Mucosa of descending colon (tissue), 3 donors: ENCODE measurements at places on chromosomes 13 and 19.

GRCh38 chr13:22235285-22235949 lies 564.5 kb downstream of the FGF9 start:
- DNase-seq, result no peak

GRCh38 chr19:45147835-45148676 lies 12.7 kb downstream of the NKPD1 start:
- DNase-seq, result no peak

DNA sequence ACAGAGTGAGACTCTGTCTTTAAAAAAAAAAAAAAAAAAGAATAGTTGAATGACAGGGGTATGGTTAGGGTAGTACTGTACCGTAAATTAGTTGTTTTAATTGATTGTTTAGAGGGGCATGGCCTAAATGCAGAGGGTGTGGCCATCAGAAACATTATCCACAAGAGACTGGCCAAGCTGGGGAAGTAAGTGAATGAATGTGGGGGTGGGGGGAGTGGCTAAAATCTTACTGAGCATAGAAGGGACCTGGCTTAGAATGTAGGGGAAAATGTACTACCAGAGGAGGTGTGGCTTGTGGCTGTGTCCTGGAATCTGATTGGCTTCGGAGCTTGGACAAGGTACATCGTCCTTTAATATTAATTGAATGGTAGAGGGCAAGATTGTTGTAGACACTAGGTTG lies 3.8 kb downstream of the BCL2L12 start:
- no peak for DNase-seq

DNA sequence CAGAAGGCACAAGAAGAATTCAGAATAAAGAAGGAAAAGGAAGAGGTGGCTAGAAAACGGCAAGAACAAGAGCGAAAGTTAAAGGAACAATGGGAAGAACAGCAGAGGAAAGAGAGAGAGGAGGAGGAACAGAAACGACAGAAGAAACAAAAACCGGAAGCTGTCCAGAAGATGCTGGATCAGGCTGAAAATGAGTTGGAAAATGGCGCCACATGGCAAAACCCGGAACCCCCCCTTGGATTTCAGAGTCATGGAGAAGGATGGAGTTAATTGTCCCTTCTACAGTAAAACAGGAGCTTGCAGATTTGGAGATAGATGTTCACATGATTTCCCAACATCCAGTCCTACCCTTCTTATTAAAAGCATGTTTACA lies 6.7 kb downstream of the CD209 start:
- no peak for DNase-seq

DNA sequence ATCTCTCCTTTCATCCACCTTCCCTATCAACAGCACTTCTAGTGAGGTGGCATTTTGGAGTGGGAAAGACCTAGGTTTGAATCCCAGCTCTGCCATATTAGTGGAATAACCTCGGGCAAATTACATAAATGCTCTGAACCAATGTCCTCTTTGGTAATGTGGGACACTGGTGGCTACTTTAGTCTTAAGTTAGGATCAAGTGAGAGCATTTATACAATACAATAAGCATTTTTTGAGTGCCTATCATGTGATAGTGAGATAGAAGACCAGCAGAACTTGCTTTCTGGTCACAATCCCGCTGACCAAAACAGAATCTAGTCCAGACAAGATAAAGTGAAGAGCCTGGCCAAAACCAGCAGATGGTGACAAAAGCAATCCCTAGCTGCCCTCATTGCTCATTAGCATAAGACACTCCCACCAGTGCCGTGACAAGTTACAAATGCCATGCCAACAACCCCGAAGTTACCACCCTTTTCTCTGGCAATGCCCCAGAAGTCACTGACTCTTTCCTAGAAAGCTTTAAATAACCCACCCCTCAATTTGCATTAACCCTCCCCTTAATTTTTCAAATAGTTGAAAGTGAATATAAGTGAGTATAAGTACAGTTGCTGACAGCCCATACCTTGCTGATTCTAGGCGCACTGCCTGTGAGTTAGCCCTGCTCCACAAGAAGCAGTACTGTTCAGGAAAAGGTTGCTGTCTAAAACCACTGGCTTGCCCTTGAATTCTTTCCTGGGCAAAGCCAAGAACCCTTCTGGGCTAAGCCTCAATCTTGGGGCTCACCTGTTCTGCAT lies 28.9 kb upstream of the KPNA3 start:
- no peak for DNase-seq

GRCh38 chr19:34673590-34673989 lies 3.4 kb downstream of the SCGB2B2 start:
- no peak for DNase-seq

GRCh38 chr13:35976126-35976525 lies 155.1 kb downstream of the DCLK1 start:
- DNase-seq, result no peak

GRCh38 chr13:25453850-25454365 lies 82.1 kb downstream of the ATP8A2 start:
- DNase-seq, result no peak

DNA sequence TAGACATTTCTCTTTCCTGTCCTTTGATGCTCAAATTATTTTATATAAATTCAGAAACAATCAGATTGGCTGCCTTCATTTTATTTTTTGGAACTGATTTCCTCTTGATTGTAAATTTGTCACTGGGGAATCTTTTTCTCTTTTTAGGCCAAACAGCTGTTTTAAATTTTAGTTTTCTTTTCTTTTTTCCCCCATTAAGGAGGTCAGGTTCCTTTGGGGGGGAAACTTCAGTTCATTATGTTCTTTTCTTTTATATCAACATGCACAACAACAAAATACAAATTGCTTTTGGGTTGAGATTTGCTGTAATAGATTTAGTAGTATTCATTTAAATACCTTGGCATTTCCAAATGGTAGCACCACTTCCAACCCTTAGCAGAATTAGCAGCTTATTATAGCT lies 264.8 kb upstream of the SPRY2 start:
- DNase-seq, result no peak

DNA sequence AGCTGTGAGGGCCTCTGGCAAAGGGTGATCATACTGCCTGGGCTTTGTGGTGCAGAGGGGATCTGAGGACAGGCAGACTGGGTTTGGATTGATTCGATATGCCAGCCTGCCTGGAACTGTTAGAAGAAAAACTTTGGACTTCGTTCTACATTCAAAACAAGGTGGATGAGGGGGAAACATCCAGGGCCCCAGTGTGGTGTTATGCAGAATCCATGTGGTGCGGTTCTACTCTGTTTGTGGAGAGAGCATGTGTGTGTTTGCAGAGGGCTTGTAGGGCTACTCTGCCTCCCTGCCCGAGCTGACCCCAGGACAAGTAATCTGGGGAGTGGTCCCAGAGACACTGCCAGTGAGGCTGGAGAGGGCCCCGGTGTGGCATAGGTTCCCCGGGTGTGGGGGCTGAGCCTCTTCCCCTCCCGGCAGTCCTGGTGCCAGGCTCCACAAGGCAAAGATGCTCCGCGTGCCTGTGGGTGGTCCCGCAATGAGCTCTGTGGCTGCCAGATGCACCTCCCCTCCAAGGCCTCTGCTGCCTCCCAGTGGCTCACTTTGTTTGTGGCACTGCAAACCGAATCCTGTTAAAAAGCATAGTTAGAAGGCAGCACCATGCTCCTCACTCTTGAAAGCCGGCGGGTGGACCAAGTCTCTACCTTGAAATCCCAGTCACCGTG lies 22.3 kb upstream of the TFDP1 start:
- peak; percentile 71 for DNase-seq

DNA sequence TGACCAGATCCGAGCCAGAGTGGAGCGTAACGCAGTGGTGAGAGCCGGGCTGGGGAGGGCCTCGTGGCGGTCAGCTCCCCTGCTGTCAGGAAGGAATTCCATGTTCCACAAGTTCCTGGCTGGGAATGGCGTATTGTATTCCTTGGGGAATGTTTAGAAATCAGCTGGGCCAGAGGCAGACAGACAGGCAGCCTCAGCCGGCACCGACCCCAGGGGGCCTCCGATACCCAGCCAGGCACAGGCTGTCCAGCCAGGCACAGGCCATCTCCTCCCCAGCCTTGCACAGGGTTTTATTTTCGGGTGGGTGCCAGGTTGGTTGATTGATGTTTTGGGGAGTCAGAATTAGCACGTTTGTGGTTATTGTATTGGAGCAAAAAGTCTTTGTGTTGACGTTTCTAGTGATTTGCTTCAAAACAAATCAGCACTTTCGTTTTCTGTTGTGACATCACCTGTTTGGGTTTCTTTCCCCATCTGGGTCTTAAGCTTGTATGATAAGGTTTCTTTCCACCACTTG lies 126.6 kb upstream of the MCF2L start:
- no peak for DNase-seq

- DNase-seq, result no peak
These were observed 41.7 kb downstream of the RXFP2 start for GRCh38 chr13:31781064-31781463.

DNA sequence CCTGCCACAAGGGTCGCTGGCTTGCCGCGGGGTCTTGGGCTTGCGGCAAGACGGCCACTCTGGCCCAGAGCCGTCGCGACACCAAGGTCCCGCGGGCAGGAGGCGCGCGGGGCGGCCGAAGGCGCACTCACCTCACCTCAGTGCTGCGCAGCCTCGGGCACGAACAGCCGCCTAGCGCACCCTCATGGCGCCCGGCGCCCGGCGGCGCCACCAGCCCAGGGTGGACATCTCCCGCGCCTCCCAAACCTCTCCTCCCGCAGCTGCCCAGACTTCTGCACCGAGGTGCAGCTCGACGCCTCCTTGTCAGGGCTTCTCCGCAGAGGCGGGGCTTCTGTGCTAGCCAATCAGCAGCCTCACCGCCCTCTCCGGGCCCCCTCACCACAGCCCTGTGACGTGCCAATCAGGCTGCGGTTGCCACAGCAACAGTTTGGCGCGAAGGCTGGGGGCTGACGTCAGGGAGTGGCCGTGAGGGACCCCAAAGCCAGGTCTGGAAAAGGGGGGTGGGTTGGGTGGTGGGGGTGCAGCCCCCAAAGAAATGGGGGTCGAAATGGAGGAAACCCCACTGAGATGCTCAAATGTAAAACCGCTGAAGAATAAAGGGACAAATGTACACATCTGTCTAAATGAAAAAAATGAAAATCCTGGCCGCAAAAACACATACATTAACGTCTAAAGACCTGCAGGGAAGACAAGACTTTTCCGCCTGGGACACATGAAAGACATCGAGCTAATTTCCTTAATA lies at the start of the genes PEG3 and ZIM2:
TSS of gene PEG3 (minus strand) at position 276 of the 742 bp plus-strand sequence. CDS start 16,071 bp downstream, outside the sequence.
TSS of gene ZIM2 (minus strand) at position 276 of the 742 bp plus-strand sequence. CDS start 16,449 bp downstream, outside the sequence.
- DNase-seq, result peak; percentile 41

DNA sequence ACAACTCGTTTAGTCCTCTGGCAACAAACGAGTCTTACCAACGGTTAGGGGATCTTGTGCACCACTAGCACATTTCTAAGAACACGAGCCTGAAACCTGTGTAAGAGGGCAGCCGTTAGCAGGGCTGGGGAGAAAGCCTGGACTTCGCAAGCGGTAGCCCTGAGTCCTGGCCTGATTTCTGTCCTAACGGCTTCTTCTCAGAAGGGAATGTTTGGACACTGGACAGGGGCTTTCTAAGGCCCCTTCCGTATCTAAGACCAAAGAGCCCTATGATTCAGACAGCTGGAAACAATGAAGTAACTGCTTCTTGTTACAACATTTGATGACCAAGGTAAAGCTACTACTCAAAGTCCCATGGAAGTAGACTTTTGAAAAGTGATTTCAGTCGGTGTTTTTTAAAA lies 2.2 kb downstream of the ANKRD10 start:
- no peak for DNase-seq

DNA sequence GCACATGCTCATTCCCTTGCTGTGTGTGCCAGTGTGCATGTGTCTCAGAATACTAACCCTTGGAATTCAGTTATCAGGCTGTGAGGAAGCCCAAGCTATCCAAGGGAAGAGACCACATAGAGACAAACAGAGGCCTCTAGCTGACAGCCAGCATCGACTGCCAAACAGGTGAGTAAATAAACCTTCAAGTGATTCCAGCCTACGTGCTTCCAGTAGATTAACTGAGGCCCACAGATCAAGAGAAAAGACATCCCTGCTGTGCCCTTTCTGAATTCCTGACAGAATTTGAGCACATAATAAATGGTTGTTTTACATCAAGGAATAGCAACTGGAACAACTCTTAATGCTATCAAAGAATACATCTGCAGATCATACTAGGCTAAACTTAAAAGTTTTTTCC lies 17.5 kb downstream of the ZC3H13 start:
- no peak for DNase-seq

GRCh38 chr13:77492982-77493381 lies 42.5 kb upstream of the SCEL start:
- no peak for DNase-seq

- DNase-seq, result no peak
These were observed 450.0 kb upstream of the SLC10A2 start for GRCh38 chr13:103516015-103516795.

DNA sequence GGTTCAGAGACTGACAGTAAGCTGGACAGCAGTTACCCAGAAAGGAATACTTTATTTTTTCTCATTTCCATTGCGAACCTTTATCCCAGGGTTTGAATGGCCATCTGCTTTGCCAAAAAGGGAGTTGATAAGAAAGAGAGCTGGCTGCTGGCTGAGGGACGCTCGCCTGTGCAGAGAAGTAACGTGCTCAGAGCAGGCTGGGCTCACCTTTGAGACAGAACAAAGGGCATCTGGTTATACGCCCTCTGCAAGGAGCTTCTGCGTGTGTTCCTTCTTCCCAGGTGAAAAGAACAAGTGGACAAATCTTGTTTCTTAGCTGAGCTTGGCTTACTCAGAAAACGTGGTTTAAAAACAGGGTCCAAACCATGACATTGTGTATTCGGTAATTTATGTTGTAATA lies 47.4 kb downstream of the EFNB2 start:
- DNase-seq, result peak; percentile 50

DNA sequence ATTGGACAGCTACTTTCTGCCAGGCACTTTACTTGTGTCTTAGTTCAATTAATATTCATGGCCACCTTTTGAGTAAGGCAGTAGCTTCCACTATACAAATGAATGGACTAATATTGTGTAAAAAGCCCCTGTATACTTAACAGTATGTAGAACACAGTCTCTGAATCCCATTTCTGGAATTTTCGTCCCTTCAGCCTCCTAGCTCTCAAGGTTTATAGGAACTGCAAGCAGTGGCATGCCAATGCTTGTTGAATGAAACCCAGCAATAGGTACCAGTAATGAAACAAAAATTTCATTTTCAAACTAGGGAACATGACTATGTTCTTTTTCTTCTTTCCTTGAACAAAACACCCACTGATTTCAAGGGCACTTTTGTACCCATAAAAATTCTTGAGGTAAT lies 361.6 kb downstream of the TDRD3 start:
- no peak for DNase-seq
